ENCODE measurements at places on chromosomes 2 and 18. TPM values are rescaled to one million over a fixed set of nuclear protein-coding genes. Genes with fewer than 3 reads are reported as not detected.

DNA sequence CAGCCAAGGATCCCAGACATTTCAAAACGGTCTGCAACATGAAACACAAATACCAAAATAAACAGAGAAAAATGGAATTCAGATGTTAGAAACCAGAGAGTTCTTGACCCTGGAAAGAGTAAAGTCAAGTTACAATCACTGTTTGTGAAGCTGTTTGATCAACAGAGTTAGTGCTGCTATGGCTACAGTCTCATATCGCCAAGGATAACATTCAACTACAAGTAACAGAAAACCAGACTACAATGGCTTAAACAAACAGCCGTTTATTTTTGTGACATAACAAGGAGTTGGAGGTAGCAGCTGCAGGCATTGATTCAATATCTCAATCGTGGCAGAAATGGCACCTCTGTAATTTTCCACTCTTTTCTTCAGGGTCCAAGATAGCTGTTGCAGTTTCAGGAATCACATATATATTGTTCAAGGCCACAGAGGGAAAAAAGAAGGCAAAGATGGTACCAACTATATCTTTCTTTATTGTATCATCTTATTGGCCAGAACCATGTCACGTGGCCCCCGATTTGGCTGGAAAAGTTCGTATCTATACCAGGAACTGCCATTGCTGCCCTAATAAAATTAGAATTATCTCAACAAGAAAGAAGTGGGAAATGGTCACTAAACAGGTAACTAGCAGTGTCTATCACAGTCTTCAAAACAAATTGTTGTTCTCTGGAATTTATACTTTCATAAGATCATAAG, 17.7 kb upstream of the HNRNPLL start:
- peak; percentile 62 for DNase-seq

DNA sequence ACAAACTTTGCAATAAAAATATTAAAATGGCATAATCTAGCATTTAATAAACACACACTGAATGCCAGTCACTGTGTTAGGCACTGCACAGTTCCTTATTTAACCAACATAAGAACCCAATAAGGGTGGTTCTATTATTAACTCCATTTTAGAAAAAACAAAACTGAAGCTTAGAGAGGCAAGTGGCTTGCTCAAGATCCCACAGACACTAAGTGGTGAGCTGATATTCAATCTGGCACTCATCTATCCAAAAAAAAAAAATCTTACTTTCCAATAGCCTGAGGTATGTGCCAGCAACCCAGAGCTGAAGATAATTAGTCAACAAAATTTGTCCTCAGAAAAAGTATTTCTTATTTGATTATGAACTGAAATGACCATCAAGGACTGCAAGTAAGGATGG, 799 bp downstream of the CYTIP start:
- no peak for DNase-seq

GRCh38 chr2:43611987-43612894, 16.4 kb upstream of the THADA start:
- peak; percentile 77 for DNase-seq

GRCh38 chr2:20650877-20651730, at the start of gene HS1BP3:
TSS of gene HS1BP3 (minus strand) at chr2:20651098. CDS start at chr2:20651063, 35 bp downstream.
- peak; percentile 96 for DNase-seq

- no peak for DNase-seq
Observed at GRCh38 chr2:15061268-15061667, 428.8 kb downstream of the LRATD1 start.

- DNase-seq, result no peak
Observed at GRCh38 chr2:24075259-24075658, 867 bp downstream of the SF3B6 start.

ITPRIPL1 gene
- 1.9 TPM for polyA plus RNA-seq

GRCh38 chr2:11502740-11503292, 31.0 kb upstream of the GREB1 start:
- DNase-seq, result no peak

- DNase-seq, result no peak
Observed at GRCh38 chr18:51630706-51631105, 433.2 kb upstream of the MEX3C start.

ACTG2 gene
- polyA plus RNA-seq, result 64.4 TPM

Data from small intestine (tissue), 16 donors.